ENCODE measurements at places on chromosomes 13 and 19. TPM values are rescaled to one million over a fixed set of nuclear protein-coding genes. Genes with fewer than 3 reads are reported as not detected.

Gene SPRY2
- 43.8 TPM for total RNA-seq

Gene SSBP4
- 75.6 TPM for total RNA-seq

Gene HSD17B14
- 2.5 TPM for total RNA-seq

Gene SYNE4
- total RNA-seq, result not detected

Gene SERPINE3
- 0.16 TPM for total RNA-seq

Gene PSG11
- total RNA-seq, result not detected

Gene VAV1
- total RNA-seq, result 2.5 TPM

Gene HSPB6
- total RNA-seq, result 0.31 TPM

Gene SIGLEC8
- total RNA-seq, result 2.0 TPM

Gene KIR2DL1
- not detected for total RNA-seq

Gene FBXO27
- total RNA-seq, result 5.6 TPM

Gene WASF3
- total RNA-seq, result 22.1 TPM

Gene CASP14
- not detected for total RNA-seq

Gene ZNF888
- 5.5 TPM for total RNA-seq

Gene PSG3
- total RNA-seq, result not detected

Gene CEACAM5
- total RNA-seq, result not detected

Gene SLC25A41
- total RNA-seq, result 1.6 TPM

Gene RGCC
- 25.7 TPM for total RNA-seq
